ENCODE measurements at places on chromosomes 6 and 20.

- no peak for DNase-seq
Observed at GRCh38 chr20:52539891-52540290, 348.3 kb upstream of the ZFP64 start.

GRCh38 chr6:33925936-33926335 lies 122.1 kb upstream of the MLN start:
- no peak for DNase-seq

DNA sequence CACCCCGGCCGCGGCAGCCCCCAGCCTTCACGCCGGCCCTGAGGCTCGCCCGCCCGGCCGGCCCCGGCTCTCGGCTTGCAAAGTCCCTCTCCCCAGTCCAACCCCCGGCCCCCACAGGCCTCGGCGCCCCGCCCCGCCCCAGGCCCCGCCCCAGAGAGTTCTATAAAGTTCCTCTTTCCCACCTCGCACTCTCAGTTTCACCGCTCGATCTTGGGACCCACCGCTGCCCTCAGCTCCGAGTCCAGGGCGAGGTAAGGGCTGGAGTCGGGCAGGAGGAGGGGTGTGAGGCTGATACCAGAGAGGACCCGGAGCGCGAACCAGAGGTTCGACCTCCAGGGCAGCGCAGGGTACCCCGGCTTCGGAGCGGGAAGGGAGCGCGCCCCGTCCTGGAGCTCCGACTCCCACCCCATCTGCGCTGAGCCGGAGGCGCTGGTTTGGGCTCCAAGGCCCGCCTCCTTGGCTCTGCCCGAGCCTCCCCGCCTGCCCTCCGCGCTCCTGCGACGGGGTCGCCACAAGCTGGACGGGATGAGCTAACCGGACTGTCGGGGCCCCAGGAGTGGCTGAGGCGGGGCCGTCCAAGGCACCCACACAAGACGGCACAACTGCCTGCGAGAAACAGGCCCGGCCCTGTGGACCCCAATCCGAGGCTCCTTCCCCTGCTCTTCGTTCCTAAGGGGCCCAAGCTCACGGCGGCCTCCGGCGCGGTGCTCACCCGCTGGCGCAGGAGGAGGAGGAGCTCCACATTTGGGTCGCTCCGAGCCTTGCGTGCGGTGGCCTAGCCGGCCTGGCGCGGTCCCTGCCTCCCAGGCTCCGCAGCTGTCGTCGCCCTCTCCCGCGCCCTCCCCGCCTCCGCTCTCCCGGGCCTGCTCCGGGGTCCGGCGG lies at the start of gene IRF4:
TSS of gene IRF4 (plus strand) at position 194 of the 882 bp plus-strand sequence. CDS start 1,401 bp downstream, outside the sequence.
- no peak for DNase-seq

GRCh38 chr6:162538643-162539064 lies 188.9 kb downstream of the PRKN start:
- DNase-seq: no peak

- no peak for DNase-seq
Observed at GRCh38 chr6:161486361-161487216, 212.7 kb upstream of the AGPAT4 start.

- DNase-seq: no peak
Observed at GRCh38 chr6:22294301-22294700, 2.5 kb downstream of the PRL start.

DNA sequence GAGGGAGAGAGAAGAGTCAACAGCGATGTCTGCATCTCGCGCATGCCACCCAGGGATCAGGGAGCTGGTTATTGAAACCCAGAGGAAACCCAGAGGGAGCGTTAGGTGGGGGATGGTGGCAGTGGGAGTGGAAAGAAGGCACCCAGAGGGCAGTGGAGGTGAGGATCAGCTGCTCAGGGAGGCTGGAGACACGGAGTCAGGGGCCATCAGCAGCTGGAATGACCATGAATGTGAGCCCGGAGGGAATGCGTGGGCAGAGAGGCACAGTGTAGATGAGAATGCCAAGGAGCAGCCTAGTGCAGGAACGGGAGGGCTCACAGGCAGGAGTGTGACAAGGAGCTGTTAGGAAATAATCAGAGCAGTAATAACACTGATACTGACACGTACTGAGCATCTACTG lies 36.2 kb downstream of the RSPO4 start:
- DNase-seq: no peak

DNA sequence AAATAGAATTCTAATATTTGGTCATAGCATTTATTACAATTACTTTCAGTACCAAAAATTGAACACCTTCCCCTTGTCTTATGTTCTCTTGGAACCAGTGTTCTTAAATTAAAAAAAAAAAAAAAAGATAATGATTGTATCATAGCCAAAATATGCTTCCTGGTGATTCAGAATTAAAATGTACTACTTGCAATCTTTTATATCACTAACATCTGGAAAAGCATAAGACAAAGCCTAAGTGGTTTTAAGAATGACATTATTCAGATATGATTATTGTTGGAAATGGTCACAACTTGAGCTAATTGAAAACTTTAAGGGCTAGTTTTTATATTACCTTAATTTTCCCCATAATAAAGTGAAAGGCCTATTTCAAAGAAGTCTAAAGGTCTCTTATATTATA lies 493.3 kb upstream of the MARCKS start:
- no peak for DNase-seq

- no peak for DNase-seq
Observed at GRCh38 chr20:5650280-5650691, 99.9 kb upstream of the SHLD1 start.

DNA sequence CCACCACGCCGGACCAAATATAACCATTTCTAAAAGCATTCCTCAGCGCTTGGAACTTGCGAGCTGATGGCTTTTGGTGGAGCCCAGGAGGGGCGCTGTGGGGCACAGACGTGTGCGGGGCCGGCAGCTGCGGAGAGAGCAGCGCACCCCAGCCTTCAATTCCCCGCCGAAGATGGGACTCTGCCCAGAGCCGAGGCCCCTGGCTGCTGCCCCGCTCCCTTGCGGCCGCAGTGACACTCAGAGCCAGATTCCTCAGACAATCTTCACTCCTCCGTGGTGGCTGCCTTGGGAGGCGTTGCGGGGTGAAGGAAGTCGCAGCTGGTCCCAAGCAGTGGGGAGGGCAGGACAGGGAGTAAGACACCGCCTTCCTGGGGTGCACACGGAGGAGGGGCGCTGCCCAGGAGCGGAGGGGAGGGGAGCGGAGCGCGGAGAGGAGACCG lies 87.7 kb downstream of the TMEM242 start:
- DNase-seq: peak; percentile 25

DNA sequence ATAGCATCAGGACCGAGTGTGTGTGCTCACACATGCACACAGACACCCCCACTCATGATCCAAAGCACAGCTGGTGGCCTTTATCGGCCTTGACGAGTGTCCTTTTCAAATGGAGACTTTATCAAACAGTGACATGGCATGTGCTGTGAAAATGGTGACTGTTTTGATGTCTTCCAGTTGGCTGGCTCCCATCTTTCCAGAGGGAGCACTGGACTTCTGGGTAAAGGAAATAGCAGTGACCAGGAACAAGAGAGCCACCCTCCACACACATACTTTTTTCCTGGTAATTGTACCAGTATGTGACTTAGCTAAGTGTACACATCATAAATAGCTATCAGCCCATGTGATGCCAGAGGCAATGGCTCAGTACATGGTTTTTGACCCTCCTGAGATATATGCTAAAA lies 52.7 kb downstream of the ZDHHC14 start:
- DNase-seq: no peak

GRCh38 chr6:116386581-116387299 lies 16.0 kb downstream of the DSE start:
- DNase-seq: no peak

GRCh38 chr6:165744555-165745228 lies 81.7 kb upstream of the PDE10A start:
- DNase-seq: no peak

GRCh38 chr20:9491324-9491723 lies 23.1 kb upstream of the LAMP5 start:
- DNase-seq: no peak

DNA sequence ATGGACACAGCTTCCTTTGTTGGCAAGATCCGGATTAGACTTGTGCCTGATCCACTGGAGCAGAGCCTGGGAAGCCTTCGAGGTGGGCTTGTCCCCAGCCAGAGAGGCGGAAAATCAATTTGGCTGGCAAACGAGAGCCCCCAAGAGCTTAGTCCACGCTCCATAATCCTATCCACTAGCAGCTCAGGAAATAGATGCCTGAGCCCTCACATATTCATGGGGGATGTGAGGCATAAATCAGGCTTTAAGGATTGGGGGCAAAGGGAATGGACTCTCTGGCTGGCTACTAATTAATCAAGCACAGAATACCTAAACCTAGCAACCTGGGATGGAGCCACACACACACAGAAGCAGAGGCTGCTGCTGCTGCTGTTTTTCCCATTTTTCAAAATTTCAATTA lies 137.9 kb downstream of the PKHD1 start:
- no peak for DNase-seq

- peak; percentile 16 for DNase-seq
Observed at GRCh38 chr6:10510592-10511367, 10.4 kb upstream of the GCNT2 start.

DNA sequence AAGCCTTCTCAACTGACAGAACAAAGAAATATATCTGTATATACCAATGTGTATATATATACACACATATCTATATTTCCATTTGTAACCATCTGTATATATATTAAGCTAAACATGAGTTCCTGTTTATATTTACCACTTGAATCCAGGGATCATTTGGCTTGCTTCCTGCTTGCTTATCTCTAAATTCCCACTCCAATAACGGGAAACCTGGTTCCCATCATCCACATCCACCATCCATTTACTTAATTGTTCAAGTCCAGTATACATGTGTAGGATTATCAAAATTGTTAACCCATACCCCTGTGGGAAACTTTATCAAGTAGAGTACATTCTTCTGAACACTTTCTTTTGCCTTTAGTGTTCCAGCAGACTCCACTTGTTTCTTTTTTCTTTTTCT lies 12.5 kb upstream of the SOX12 start:
- no peak for DNase-seq

DNA sequence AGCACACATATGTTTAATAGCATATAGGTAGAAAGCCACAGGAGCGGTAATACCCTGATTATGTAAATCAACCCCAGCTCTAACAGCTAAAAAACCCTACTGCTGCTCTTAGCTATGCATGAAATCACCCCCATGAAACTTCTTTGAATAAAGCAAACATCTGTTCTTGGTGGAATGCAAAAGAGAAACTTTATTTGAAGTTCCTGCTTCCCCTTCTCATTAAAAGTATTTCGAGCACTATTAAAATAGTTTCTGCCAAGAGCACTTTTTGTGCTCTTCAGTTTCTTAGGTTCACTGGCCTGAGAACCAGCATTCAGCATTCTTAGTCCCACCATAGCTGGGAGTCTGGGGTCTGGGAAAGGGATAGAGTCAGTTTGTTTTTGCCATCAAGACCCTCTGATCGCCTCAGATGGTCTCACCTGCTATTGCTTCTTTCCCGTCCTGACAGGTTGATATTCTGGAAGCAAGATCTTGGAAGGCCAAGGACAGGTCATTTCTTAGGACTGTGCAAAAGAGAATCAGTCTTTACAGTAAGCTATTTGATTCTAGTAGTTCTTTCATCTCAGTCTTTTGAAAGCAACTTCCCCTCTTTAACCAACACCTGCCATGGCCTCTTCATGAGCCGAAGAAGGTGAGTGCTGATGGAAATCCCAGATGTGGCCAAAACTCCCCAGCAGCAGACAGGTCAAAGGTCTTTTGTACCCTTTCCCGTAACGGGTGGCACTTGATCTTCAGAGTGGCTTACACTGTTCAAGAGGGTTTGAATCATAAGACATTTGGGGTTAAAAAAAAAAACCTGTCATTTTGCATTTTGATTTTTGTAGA lies 76.5 kb upstream of the TMEM170B start:
- DNase-seq: no peak

DNA sequence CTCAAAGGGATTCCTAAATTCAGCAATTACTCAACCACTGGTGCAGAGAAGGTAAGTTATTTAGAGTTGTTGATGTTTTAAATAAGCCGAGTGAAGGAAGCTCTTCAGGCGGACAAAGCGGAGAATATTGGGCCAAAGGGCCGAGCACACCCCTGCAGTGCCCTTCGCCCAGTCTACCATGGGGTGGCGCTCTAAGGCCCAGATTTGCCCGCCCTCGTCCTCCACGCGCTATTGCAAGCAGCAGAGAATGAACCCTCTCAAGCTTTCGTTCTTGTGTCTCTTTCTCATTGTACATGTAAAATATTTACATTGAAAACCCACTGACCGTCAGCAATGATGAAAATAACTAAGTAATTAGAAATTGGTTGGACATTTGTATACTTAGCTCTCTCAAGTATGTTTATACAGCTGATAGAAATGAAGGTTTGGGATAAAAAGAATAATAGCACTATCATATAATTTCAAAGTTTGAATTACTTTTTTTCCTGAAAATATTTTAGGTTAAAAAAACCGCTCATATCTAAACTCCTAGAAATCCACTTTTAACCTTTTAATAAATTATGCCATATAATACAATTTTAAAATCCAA lies 195.0 kb upstream of the CEP162 start:
- DNase-seq: peak; percentile 1
